Lung microvascular endothelial cell (primary cell): ENCODE measurements at places on chromosomes 7 and 10. TPM values are rescaled to one million over a fixed set of nuclear protein-coding genes. Genes with fewer than 3 reads are reported as not detected.

- DNase-seq = no peak
Measured at GRCh38 chr10:1736144-1736971, 967 bp downstream of the ADARB2 start.

DNA sequence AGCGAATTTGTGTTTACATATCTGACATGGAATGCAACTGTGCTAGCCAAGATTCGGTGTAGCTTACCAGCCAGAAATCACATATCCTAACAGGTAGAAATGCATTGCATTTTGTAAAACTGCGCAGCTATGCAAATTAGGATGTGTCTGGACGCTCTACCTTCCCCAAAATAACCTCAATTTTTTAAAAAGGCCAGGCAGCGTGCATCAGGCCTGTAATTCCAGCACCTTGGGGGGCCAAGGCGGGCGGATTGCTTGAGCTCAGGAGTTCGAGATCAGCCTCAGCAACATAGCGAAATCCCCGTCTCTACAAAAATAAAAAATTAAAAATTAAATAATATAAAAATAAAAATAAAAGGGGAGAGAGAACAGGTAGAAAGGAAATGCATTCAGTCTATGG lies 305.0 kb downstream of the TYW1 start:
- peak; percentile 11 for DNase-seq

DNA sequence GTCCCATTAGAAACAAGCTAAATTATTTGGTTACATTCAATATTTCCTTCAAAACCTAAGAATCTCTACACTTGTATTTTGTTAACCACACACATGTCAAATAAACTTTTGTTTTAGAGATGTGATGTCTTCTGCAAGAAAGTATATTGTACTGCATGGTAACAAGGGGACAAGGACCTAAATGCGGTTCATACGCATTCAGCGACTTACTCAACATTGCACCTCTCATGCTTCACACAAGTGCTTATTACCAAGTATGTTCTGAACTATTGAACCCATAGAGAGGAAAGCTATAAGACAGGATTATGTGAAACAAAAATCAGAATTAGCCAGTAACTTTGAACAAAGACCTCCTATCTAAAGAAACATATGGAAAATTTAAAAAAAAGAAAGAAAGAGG lies 68.3 kb downstream of the CREB5 start:
- DNase-seq = no peak

DNA sequence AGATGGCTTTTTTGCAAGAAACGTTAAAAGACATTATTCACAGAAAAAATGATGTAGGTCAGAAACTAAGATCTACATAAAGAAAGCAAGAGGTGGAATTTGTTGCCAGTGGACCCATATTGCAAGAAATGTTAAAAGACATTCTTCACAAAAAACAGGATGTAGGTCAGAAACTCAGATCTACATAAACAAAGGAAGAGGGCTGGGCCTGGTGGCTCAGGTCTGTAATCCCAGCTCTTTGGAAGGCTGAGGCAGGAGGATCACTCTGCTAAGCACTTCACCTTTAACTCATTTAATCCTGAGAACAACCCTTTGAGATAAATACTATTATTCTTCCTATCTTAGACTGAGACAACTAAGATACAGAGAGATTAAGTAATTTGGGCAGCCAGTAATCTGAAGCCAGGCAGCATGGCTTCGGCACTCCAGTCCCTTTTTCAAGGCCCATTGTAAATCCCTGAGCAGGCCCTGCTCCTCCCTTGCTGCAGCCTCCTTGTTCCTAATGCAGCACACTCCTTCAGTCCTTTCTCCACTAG lies 11.6 kb downstream of the ZFAND4 start:
- DNase-seq = peak; percentile 43

DNA sequence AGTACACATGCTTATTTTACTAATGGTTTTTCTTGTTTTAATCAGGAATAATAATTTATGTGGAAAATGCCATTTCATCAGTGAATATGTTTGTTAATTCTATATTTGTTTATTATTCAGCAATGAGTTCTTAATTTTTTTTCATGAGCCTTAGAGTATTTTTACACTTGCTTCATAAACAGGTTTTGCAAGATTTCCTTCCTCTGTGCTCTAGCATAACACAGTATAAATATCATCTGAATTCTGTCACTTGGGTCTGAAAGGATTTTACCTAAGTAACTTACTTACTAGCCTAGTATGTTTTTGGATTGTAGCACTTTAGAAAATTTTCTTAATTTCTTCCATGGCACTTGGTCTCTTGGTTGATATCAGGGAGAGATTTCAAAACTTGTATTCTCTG lies 45.8 kb downstream of the GLCCI1 start:
- DNase-seq = no peak

- no peak for DNase-seq
Measured at GRCh38 chr7:87047-87446, 105.3 kb upstream of the FAM20C start.

DNA sequence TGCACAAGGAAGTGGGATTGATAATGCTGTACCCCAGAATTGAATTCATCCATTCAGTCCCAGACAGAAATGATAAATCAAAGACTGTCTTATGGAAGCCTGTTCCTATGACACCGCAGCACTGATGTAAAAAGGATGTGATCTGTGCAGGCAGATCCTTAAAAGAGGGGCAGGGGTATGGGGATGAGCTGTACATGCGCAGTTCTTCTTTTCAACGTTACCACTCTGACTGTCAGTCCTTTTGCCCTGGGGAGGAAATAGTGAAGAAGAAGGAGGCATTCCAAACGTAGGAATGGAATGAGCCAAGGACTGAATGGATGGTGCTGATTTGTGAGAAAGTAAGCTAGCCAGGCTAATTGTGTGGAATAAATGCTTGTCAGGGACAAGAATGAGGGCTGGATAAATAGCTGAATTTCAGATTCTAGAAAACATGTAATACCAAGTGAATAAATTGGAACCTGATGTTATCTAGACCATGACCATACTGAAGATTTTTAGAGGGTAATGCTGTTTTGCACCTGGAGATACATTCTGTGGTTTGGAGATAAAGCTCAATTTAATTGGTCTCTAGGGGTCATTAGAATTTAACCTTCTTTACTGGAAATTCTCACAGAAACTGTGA lies 509.3 kb downstream of the SORCS3 start:
- DNase-seq = no peak

SUV39H2 gene
- 7.6 and 8.1 TPM in 2 replicates for total RNA-seq
